DND-41 (cell line): ENCODE measurements at places on chromosomes 5 and 9.

- no peaks in the 10 kb centered on the region for H3K4me1 ChIP-seq
- DNase-seq: no peak
- H3K27ac ChIP-seq: no peak overlapping the region
- no peak overlapping the region for H3K4me3 ChIP-seq
These were observed 481.3 kb downstream of the DMRT2 start for GRCh38 chr9:1531424-1531823.

GRCh38 chr5:180050121-180050940, 21.2 kb downstream of the RNF130 start:
- H3K27me3 ChIP-seq: peaks cover 3% of the 10 kb centered on the region
- no peak overlapping the region for H3K27ac ChIP-seq
- H3K36me3 ChIP-seq: no peaks in the 10 kb centered on the region
- H3K4me1 ChIP-seq: no peaks in the 10 kb centered on the region
- H3K4me3 ChIP-seq: no peak overlapping the region

GRCh38 chr5:106258591-106259125, 1412.1 kb downstream of the EFNA5 start:
- no peak overlapping the region for H3K4me3 ChIP-seq
- H3K4me1 ChIP-seq: no peaks in the 10 kb centered on the region
- H3K27ac ChIP-seq: no peak overlapping the region
- H3K36me3 ChIP-seq: no peaks in the 10 kb centered on the region
- no peaks in the 10 kb centered on the region for H3K27me3 ChIP-seq
- no peak for DNase-seq

DNA sequence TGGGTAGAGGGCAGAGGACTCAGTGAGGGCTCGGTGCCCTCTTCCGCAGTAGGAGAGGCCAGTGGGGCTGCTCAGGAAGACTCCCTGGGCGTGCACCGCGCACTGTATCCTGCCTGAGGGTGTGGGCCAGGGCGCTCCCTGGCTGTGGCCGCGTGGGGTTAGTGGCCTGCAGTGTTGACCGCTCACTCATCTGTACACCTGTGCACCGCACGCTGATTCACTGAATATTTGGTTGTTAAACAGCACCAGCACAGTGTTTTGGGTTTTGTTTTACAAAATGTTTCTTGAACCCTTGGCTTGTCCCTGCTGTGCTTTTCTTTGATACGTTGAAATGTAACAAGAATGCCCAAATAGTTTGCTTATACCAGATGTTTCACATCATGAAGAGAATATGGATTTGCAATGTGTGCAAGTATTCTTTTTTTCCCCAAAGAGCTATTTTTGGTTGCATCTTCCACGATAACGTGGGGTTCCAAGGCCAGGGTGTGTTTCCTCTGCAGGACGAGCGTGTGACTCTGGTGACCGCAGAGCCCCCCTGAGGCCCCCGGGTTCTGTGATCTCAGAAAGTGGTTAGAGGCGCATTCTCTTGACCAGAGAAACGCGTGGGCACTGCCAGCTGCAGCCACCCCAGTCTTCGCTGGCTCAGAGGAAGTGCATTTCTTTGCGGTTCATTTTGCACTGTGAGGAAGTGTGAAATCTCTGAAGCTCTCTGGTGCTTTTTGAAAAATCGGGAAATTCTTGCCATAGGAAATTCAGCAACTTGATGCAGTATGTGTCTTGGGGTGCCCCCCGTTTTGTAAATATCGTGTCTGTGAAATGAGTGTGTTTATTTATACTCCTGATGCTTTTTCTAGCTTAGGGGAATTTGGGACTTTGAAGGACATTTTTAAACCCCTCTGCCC, 46.9 kb downstream of the AHRR start:
- H3K27ac ChIP-seq: no peak overlapping the region
- no peak overlapping the region for H3K4me3 ChIP-seq
- peaks cover 23% of the 10 kb centered on the region for H3K4me1 ChIP-seq

DNA sequence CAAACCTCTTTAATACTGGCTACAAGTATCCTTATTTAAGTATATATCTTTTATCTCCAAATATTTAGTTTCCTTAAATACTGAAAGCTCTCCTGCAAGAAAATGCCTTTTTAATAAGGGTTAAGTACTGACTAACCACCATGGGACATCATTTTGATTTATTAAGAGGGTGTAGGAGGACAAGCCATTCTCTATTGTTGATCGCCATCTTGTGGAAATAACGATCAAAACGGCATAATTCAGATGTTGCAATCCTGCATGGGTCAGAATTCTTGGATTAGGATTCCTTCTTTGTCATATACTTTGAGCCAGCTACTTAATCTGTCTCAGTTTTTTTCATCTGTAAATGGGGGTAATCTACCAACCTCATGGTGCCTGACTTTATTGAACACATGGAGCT, 28.7 kb upstream of the C5orf46 start:
- no peaks in the 10 kb centered on the region for H3K36me3 ChIP-seq
- no peaks in the 10 kb centered on the region for H3K4me1 ChIP-seq
- H3K27me3 ChIP-seq: peaks cover 2% of the 10 kb centered on the region
- no peak overlapping the region for H3K4me3 ChIP-seq

GRCh38 chr9:116715751-116716150, 28.6 kb downstream of the TRIM32 start:
- H3K4me3 ChIP-seq: no peak overlapping the region
- H3K27me3 ChIP-seq: peaks cover 4% of the 10 kb centered on the region
- H3K27ac ChIP-seq: no peak overlapping the region
- no peaks in the 10 kb centered on the region for H3K36me3 ChIP-seq

DNA sequence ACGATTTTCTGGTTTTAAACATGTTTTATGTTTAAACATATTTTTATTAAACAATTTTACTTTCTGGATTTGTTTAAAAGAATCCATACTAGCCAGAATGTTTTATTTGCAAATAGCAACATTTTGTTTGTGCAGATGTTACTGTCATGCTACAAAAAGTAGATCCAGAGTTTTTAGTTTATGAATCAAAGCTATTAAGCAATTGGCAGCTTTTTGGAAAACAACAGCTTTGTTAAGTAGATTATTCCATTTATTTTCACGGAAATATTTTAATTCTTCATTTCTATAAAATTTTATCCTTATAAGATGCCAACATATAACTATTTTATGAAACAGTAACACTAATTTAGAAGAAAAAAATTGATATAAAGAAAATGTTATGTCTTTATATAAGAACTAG, 60.9 kb downstream of the DROSHA start:
- H3K36me3 ChIP-seq: peaks cover 76% of the 10 kb centered on the region
- H3K27ac ChIP-seq: no peak overlapping the region
- no peak for DNase-seq
- H3K4me3 ChIP-seq: no peak overlapping the region

DNA sequence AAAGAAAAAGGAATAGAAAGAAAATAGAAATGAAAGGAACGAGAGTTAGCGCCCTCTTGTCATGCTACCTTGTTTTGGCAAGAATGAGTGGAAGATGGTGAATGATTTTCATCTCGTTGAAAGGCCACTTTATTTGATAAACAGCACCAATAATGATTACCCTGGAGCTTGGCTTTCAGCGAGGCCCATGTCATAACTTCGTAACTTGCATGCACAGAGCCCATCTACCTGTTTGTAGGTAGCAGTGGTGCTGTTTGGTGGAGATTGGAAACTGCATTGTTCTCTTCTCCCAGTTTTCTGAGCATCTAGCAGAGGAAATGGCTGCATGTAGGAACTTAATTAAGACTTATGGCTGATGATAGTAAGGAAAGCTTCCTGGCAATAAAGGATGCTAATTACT, 59.3 kb downstream of the NPR3 start:
- H3K36me3 ChIP-seq: no peaks in the 10 kb centered on the region
- H3K27me3 ChIP-seq: no peaks in the 10 kb centered on the region
- no peak for DNase-seq
- H3K4me3 ChIP-seq: no peak overlapping the region
